ENCODE measurements at places on chromosomes 4 and X.

DNA sequence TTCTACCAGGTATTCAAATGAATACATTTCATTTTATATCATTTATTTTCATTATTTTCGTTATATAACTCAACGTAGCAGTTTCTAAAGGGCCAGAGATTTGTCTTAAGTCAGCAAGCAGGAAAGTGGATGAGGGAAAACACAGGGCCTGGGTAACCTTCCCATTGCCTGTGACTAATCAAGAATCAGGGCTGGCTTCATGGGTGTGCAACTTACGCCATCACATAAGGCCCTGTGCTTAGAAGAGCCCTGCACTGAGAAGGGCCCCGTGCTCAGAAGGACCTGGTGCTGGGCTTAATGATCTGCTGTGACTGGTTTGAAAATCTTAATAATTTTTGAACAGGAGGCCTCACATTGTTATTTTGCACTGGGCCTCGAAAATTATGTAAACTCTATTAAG is 65.4 kb upstream of the FAM9C start:
- no peak for DNase-seq

- no peak for DNase-seq
Observed at GRCh38 chr4:38333219-38333618, 330.8 kb upstream of the KLF3 start.

DNA sequence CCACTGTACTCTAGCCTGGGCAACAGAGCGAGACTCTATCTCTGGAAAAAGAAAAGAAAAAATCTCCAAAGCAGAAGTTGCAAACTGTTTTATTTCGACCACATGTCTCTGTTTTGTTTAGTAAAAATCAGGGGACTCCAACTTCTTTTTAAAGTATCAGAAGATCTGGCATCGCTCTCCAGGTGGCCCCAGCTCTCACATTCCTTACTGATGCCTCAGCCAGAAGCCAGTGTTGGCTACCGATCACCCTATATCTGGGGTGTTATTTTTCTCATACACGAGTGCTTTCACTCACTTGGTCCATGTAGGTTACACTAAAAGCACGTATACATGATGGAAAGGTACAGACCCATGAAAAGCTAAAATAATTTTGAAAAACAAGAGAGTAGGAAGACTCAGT is 8.3 kb downstream of the MPP1 start:
- DNase-seq = no peak

DNA sequence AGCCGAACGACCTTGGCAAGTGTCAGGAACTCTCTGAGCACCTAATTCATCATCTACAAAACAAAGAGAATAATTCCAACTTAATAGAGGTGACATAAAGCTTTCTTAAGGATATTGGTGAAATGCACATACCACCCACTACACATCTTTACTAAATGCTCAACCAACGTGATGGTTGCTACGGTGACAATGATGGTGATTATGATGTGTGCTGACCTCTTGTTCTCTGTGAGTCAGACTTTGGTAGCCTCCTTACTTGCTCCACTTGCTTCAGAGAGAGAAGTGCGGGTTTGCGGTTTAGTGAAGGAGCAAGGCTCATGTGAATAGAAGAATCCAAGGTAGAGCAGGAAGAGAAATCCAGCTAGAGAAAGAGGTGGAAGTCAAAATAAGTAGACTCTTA is 52.8 kb upstream of the CLNK start:
- DNase-seq = no peak

DNA sequence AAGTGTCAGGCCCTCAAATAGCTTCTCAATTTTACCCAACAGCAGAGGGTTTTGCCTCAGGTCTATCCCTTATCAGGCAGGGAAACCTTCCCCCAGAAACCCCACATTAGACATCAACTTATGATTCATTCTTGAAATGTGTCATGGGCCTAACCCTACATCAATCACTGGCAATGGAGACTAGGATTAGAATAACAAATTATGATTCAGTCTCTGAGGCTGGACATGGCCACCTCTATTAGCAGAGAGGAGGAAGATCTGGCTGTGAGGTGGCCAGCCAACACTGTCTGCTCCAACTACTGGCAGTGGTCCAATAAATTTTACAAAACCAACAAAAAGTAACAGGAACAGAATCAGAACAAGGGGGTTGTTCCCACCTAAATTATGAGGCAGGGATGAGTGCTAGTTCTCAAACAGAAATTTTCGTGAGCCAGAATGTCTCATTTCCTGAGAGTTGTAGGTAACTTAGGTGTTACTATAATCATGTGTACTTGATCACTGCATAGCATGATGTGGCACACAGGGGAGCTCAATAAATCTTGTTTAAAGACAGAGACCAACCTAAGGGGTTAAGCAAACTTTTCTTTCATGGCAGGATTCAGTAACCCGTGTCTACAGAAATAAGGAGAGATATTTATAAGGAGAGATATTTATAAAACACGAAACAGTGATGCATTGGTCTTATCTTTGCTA is 126.8 kb downstream of the NFKB1 start:
- no peak for DNase-seq

DNA sequence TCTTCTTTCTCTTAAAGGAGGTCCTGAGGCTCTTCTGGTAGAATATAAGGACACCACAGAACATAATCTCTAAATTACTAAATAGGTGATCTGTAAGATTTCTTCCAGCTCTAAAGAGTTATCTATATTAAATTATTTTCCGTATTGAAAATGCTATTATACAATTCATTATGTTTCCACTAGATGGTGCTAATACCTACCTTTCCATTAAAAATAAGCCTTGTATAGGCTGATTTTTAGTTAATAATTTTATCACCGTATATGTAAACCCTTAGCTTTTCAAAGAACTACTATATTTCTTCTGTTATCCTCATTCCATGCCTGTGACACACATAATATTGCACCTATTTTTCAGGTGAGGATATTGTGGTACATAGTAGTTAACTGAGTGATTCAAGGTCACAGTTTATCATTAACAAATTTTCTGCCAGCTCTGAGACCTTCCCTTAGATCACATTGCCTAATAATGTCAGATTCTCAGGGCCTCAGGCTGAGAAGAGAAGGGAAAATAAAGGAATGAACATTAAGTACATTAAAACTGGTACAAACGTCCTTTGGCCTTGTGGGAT is 138.8 kb downstream of the TEX11 start:
- DNase-seq = no peak

DNA sequence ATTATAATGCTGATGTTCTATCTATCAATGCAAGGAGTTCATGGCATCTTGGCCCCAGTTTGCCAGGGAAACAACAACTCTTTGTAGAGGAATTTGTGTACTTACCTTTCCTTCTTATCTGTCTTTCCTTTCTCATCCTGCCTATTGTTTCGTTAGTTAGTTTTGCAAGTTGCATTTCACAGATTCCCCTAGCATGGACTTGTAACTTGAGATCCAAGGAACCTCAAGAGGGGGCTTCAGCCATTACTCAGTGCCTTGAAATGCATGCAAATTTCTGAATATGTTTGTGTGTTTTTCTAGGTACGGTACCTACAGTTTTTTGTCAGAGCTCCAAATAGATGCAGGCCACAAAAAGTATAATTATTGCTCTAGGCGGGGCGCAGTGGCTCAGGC is 203.6 kb downstream of the LDB2 start:
- no peak for DNase-seq

DNA sequence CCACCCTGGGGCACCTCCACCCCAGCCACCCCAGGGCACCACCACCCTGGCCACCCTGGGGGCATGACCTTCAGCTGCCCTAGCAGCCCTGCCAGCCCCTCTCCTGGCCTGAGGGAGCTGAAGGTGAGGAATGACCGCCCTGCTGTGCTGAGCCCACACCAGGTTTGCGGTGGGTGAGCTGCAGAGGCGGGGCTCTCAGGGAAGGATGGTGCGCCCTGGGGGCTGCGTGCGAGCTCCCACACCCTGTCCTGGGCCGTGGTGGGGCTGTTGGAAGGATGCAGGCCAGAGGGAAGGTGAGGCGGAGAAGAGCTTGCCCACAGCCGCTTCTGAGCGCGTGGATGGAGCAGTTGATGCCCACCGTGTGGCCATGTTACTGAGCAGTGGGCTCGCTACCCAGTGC is 17.7 kb downstream of the UVSSA start:
- no peak for DNase-seq

DNA sequence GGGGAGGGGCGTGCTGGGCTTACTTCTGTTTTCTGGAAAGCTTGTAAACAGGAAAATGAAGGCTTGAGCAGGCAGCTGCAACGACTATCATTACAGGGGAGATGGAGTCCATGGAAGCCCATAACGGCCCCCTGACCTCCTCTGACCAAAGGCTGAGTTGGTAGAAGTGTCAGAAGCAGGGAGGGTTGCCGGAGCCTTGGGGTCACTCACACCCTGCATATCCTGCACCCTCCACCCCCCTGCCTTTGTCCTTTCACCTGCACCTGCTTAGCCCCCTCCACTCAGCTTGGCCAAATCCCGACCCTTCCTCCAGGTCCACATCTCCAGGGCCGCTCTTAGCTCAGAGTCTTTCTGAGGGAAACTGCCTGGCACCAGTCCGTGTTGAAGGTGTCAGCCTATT is 12.5 kb upstream of the MSX1 start:
- no peak for DNase-seq

DNA sequence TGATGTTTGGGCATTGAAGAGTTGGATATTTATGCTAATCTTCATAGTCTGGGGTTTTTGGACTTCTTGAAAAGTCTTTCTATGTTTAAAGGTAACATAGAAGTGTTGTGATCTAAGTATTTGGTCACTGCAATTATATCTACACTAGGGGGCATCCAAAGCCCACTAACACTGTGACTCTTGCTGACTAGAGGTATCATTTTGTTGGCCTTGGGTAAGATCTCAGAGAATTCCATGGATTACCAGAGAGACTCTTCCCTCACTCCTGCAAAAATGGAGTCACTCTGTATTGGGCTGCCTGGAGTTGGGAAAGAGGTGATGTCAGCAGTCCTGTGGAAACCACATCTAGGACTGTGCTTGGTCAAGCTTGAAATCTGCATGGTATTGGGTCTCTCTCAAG is 1077.6 kb downstream of the FAM133A start:
- DNase-seq = no peak

GRCh38 chrX:78124307-78124706 is 15.1 kb downstream of the TAF9B start:
- DNase-seq = no peak

DNA sequence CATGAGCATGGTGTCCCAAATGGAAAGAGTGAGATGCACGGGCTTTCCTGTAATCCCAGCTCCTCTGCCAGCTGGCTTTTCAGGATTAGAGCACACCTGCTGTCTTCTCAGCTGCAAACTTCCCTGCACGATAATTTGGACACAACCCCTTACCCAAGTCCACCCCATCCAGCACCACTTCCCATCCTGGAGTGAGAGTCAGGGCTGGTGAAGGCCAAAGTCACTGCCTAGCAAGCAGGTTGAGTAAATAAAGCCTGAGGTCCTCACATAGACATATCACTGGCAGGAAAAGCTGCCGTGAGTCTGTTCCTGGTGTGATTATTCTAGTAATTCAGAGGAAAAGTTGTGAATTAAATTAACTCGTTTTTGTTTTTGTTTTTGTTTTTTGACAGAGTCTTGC is 113.9 kb upstream of the MBNL3 start:
- DNase-seq = no peak

DNA sequence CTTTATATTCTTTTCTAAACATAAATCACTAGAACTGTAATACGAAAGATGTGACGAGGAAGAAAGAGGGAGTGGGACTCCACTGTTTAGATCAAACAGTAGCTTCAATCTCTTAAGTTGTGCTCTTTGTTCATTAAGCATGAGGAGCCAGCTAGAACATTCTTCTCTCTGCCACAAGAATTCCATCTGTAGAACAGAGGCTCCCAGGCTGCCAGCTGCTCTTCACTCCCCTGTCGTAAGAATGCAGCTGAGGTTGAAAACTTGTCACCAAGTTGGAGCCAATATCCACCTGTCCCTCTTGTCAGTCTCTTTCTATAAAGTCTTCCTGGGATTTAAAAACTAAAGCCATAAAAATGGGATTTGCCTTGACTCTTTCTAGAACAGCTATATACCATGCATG is 65.0 kb upstream of the SEC24B start:
- no peak for DNase-seq

GRCh38 chrX:41522081-41522480 is 74.9 kb downstream of the NYX start:
- DNase-seq = no peak

GRCh38 chrX:70754169-70754848 is 154.2 kb downstream of the TEX11 start:
- no peak for DNase-seq

- DNase-seq = no peak
Observed at GRCh38 chrX:106606571-106606970, 5.2 kb upstream of the RADX start.

GRCh38 chr4:7701866-7702649 is 237.6 kb downstream of the AFAP1 start:
- no peak for DNase-seq

DNA sequence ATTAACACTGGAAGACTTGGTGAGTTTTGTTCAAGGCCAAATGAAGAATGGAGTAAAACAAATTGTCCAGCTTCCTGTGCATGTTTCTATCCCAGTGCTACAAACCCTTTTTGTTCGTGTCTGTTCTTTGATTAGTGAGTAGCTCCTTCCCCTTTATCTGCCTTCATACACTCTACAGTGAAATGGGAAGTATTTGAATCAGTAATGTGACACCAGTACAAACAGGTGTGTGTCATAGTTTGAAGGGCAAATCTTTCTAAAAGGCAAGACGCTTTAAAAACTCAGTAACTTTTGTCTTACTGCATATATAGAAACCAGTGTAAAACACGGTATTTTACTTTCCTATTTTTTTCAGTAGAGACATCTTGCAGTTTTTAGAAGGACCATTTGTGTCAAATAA is 5.9 kb downstream of the ARHGEF38 start:
- no peak for DNase-seq

GRCh38 chrX:39667736-39668482 is 429.8 kb downstream of the BCOR start:
- no peak for DNase-seq

- DNase-seq = no peak
Observed at GRCh38 chr4:22338796-22339195, 177.1 kb downstream of the ADGRA3 start.

DNA sequence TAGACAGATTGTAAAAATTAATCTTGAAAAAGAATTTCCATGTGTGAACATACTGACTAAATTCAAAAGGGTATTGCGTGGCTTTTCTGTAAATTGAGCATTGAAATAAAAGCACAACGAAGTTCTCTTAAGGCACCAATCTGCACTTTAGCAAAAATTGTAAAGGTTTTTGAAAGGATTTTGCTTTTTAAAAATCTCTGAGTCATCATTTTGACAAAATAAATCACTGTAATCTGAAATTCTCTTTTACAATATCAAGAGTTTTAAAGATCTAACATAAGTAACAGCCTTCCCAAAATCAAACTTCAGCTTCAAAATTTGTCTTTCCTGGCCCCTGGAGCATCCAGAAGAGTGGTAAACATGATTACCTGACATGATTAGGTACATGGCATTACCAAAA is 830.9 kb upstream of the AGA start:
- no peak for DNase-seq

GRCh38 chrX:67601771-67602170 is 58.0 kb downstream of the AR start:
- no peak for DNase-seq

- DNase-seq = no peak
Observed at GRCh38 chr4:76920715-76921114, 22.8 kb upstream of the SOWAHB start.

GRCh38 chr4:76029300-76029699 is 6.0 kb upstream of the CXCL10 start:
- no peak for DNase-seq

- DNase-seq = no peak
Observed at GRCh38 chr4:142598132-142598531, 248.0 kb downstream of the INPP4B start.
